ENCODE measurements at places on chromosomes 6 and 20.

DNA sequence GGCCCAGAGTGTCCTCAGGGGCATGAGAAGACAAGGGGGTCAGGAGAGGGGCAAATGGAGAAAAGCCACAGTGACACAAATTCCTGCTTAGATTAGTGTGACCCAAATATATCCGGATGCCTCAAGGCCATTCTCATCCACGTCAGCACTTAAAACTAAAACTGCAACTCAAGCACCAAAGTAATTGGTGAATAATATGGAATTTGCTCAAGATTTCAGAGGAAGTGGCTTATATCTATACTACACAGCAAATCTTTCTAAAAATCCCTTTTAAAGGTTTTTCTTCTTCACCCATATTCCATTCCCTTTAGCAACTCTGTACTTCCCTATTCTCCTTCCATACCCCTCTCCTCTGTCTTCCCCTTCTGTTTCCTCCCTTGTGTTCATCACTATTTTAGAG lies 15.2 kb downstream of the DEF6 start:
- DNase-seq: no peak

GRCh38 chr20:40902661-40903060 lies 126.0 kb upstream of the TOP1 start:
- DNase-seq: no peak

GRCh38 chr6:144730088-144730645 lies 445.0 kb downstream of the UTRN start:
- no peak for DNase-seq

GRCh38 chr6:33827546-33828451 lies 24.0 kb upstream of the MLN start:
- DNase-seq: no peak

GRCh38 chr20:52490711-52491430 lies 299.3 kb upstream of the ZFP64 start:
- DNase-seq: no peak

GRCh38 chr6:33053230-33053629 lies 20.2 kb downstream of the HLA-DPA1 start:
- DNase-seq: no peak

DNA sequence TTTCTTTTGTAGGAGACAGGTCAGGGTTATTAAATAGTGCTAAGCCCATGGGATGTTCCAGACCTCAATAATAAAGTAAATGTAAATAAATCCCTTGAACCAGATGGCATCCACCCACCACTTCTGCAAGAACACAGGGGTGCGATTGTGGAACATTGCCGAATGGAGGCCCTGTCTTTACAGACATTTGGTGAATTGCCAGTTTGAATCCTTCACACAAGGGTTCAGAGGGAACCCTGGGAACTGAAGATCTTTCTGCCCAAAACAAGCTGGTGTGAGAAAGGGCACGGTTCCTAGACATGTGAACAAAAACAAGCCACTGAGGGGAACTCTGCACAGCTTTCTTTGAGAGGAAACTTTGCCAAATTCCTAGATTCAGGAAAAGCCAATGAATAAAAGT lies 30.2 kb upstream of the RNF8 start:
- DNase-seq: no peak

Data from activated naive CD4-positive, alpha-beta T cell treated with anti-CD3 and anti-CD28 coated beads, Interleukin-2, amount 10 ng/mL, durations not matched to agents 7 days and 5 days (primary cell).